ENCODE measurements at places on chromosomes 2 and 18.

DNA sequence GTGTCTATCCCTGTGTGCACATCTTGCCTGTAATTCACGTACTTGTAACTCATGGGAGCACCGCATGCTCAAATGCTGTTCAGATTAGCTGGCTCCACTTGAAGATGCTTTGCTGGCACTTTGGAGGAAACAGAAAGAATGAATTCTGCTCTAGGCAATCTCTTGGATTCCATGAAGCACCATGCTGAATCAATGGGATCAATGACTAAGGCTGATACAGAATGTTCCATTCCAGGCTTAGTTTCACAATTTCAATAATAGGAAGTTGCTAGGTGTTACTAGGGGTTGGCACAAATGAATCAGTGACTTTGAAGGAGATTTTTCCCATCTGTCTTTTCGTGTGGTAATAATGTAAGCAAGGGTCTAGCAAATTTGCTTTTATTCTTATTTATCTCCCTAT lies 328.8 kb downstream of the OSR1 start:
- no peak for DNase-seq

GRCh38 chr18:48564139-48564538 lies 25.3 kb downstream of the CTIF start:
- no peak for DNase-seq

DNA sequence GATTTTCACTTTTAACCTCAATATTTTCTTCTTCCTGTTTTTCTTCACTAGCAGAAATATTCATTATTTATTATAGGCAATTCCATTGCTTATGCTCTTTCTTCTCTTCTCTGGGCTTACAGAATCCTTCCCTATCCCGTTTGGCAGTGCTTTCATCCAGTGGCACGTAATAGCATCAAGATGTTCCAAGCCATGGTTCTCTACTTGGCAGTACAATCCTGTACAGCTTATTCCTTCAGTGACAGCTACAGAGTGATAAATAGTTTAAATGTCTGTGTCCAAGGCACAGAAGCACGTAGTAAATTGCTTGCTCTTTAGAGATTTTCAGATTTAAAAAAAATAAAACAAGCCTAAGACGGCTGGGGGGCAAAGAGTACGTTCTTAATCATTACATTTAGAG lies 1964.3 kb downstream of the SUCLG1 start:
- DNase-seq, result no peak

DNA sequence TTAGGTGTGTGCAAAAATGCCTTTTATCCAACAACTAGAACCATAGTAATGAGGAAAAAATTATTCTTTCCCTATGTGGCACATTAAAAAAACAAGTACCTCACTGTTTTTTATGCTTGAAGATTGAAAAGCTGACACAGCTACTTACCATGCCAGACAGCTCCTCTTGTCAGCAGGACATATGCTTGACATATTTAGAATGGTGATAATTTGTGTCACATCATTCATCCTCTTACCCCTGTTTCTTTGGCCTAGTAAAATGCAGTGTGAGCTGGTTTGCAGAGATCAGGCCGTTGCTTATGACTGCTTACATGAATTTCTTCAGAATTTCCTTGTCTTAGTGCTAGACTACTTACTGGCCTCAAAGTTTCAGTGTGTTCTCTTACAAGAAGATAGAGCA lies 869.9 kb downstream of the LRP1B start:
- no peak for DNase-seq

DNA sequence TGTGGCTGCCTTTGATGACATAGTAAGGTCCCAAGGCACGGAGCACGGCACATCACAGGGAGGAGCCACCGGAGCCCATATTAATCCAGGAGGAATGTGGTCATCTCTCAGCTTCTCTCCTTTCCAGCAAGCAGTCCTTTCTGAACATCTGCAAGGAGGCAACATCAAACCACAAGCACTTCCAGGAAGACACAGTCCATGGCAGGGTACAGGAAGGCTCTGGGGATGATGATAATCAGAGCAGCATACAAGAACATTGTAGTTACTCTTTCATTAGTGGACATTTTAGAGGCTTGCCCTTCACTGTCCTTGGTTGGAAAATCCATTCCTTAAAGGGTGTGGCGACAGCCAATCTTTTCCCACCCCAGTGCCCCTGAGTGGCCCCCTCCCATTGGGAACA lies 31.1 kb downstream of the YPEL5 start:
- no peak for DNase-seq
